ENCODE measurements at places on chromosomes 1 and 21.

DNA sequence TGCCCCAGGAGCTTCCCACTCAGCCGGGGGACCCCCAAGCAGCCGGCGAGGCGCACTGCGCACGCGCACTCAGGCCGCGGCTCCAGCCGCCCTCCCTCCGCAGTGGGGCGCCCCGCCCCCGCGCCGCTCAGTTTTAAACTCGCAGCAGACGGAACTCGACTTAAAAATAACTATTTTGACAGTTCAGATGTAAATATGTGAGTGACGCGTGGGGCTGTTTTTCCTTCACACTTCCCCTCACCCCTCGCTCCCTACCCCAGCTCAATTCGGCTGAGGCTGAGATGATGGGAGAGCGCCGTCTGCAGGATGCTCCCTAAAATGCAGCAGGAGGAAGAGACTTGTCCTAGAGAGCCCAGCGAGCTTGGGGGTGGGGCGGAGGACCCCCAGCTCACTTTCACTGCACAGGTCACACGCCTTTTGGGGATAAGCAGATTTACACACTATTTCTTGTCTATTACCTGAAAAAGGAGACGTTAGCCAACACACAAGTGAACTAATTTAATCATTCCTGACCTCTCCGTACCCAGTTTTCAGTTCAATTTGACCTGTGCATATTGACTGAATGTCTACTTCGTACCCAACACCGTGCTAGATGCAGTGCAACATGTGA, 8.9 kb upstream of the LEMD1 start:
- no peak for ATAC-seq

GRCh38 chr1:57146100-57146499, 180.3 kb upstream of the C8B start:
- ATAC-seq, result peak; percentile 43

GRCh38 chr1:50109647-50110075, 941 bp downstream of the ELAVL4 start:
- ATAC-seq, result peak; percentile 75

GRCh38 chr1:8170059-8170835, 144.1 kb upstream of the ERRFI1 start:
- ATAC-seq, result peak; percentile 51

GRCh38 chr1:92017656-92018055, 12.1 kb upstream of the EPHX4 start:
- no peak for ATAC-seq

- ATAC-seq, result no peak
Observed at GRCh38 chr1:44609768-44610526, 64.3 kb downstream of the TMEM53 start.

DNA sequence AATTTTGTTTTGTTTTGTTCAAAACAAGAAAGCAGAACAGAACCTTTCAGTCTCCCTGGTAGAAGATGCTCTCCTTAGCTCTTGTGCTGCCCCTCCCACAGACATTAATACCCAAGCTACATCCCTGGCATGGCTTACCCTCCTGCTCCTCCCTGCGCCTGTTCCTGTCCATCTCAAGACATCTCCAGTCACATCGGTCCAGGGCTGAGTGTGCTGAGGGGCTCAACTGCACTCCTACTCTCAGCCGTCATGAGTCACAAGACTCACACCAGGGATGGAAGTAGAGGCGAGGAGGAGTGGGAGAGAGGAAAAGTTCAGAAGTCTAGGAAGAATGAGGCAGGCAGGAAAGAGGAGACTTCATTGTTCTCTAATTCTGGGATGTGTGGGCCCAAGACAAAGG, 9.2 kb upstream of the TACSTD2 start:
- no peak for ATAC-seq

- ATAC-seq, result no peak
Observed at GRCh38 chr1:225645194-225645895, 7.6 kb downstream of the ENAH start.
